Posterior vena cava (tissue), 2 donors: ENCODE measurements at places on chromosomes 2 and 18.

GRCh38 chr2:16321872-16322271 is 343.8 kb downstream of the CYRIA start:
- DNase-seq, result no peak

- DNase-seq, result no peak
These were observed 287.0 kb upstream of the CCDC68 start for GRCh38 chr18:55246278-55246677.

GRCh38 chr2:216519154-216519762 is 20.6 kb downstream of the RPL37A start:
- no peak for DNase-seq

DNA sequence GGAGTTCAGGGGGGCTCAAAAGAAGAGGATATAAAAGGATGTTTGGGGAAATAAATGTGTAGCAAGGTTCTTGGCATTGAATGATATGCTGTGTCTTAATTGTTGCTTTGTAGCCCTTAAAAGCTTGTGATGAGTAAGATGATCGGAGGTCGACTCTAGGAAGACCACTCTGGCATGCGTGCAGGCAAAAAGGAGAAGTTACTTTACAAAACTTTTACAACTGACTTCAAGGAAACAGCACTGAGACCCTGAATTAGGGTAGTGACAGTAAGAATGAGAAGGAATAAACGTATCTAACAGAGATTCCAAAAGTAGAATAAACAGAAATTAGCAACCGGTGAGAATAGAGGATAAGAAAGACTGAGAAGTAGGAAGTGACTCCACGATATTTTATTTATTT is 228.7 kb upstream of the TANK start:
- DNase-seq, result no peak

- DNase-seq, result no peak
These were observed 15.9 kb downstream of the FAM210A start for GRCh38 chr18:13710414-13710831.

DNA sequence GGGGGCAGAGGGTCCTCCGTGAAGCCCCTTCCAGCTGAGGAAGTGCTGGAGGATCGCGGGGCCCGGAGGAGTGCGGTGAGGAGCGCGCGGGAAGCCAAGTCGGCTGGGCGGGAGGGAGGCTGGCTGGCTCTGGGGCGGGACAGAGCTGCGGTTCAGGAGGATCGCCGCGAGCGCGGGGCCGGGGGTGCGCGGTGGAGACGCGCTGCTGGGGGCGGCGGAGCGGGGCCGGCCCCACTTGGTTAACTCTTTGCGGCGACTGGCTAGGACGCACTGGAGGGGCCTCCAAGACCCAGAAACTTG is 464 bp downstream of the CYBRD1 start:
- DNase-seq, result peak; percentile 86
